ENCODE measurements at places on chromosomes 2 and 18. TPM values are rescaled to one million over a fixed set of nuclear protein-coding genes. Genes with fewer than 3 reads are reported as not detected.

FAM117B gene
- 2.1 TPM for total RNA-seq

MYOM1 gene
- 661 TPM for total RNA-seq

PIAS2 gene
- 35.5 TPM for total RNA-seq

DPYSL5 gene
- total RNA-seq, result 3.7 TPM

CASP10 gene
- 16.2 TPM for total RNA-seq

RSAD2 gene
- 6.8 TPM for total RNA-seq

LHCGR gene
- 4.2 TPM for total RNA-seq

RAX gene
- not detected for total RNA-seq

PLGLB1 gene
- total RNA-seq, result 2.1 TPM

SLC16A14 gene
- total RNA-seq, result 2.6 TPM

OSR1 gene
- 10.4 TPM for total RNA-seq

BCL11A gene
- 4.2 TPM for total RNA-seq

LOXHD1 gene
- total RNA-seq, result 1.6 TPM

CTAGE1 gene
- not detected for total RNA-seq

LYPD6 gene
- 2.1 TPM for total RNA-seq

CAPN14 gene
- not detected for total RNA-seq

TRABD2A gene
- 1.0 TPM for total RNA-seq

IL1R2 gene
- total RNA-seq, result 0.52 TPM

TGFA gene
- total RNA-seq, result under 0.01 TPM

RUFY4 gene
- not detected for total RNA-seq

ABCG8 gene
- total RNA-seq, result under 0.01 TPM

CAPN13 gene
- total RNA-seq, result not detected

Measured in skeletal muscle tissue (tissue), 5 donors.